Activated CD4-positive, alpha-beta T cell treated with anti-CD3 and anti-CD28 coated beads for 36 hours (primary cell): ENCODE measurements at places on chromosomes 13 and 19. TPM values are rescaled to one million over a fixed set of nuclear protein-coding genes. Genes with fewer than 3 reads are reported as not detected.

- no peak for DNase-seq
Measured at GRCh38 chr13:30418717-30419459, 3.4 kb upstream of the UBE2L5 start.

- DNase-seq, result peak; percentile 36
Measured at GRCh38 chr19:45251452-45252354, 632 bp downstream of the MARK4 start.

DNA sequence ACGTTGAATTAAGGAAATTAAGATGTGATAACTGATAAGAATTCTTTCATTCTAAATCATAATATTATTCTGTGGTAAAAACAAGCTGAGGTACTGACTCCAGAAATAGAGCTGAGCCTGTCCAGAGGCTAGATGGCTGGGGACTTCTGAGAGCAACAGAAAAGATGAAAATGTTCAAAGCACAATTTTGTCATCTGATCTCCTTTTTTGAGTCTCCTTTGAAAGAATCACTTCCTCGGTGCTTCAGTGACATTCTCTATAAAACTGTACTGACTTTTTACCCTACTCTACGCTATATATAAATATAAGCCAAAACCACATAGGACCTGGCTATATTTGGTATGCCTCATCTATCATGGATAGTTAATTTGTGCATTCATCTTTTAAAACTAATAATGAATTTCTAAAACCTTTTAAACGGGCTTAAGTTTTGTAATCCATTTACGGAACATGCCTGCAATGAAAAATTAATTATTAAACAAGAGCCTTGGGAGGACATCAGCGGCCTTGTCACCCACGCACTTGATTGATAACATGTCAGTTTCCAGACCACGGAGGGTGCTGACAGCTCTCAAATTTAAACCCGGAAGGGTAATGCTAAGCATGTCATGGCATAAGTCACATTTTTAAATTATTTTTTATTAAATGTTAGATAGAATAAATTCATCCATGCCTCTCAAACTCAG, 235.5 kb downstream of the PCDH9 start:
- no peak for DNase-seq

- no peak for DNase-seq
Measured at GRCh38 chr19:35380450-35381124, 9.7 kb downstream of the GPR42 start.

DNA sequence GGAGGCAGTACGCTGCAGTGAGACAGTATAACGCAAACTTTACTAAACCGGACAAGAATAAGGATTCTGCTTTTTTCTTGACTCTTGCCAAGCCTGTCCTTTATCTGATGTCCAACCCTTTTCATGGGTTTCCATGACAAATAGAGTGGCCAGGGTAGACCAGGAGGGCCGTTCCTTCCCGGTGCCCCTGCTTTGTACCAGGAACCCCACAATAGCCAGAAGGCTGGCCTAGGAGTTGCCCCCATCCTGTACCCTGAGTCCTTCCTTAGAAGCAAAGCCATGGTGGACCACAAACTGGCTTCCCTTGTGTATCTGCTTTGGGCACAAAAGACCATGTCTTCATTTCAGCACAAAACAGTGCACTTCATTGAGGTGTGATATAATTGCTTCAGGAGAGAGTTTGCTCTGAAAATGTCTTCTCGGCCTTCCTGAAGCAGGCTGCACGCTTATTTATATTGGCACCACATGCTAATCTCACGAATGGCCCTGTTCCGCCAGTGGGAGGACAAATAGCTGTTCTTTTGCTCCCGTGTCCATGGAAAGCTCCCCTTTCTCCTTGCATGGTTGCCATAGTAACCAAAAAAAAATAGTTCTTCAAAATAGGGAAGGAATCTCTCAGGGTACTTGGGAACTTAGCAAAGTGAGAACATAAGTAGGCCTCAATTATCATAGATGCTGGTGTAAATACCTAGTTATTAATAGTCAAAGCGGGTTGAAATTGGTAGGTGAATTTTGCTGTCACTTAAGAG, 222.1 kb downstream of the ZIC5 start:
- no peak for DNase-seq

DNA sequence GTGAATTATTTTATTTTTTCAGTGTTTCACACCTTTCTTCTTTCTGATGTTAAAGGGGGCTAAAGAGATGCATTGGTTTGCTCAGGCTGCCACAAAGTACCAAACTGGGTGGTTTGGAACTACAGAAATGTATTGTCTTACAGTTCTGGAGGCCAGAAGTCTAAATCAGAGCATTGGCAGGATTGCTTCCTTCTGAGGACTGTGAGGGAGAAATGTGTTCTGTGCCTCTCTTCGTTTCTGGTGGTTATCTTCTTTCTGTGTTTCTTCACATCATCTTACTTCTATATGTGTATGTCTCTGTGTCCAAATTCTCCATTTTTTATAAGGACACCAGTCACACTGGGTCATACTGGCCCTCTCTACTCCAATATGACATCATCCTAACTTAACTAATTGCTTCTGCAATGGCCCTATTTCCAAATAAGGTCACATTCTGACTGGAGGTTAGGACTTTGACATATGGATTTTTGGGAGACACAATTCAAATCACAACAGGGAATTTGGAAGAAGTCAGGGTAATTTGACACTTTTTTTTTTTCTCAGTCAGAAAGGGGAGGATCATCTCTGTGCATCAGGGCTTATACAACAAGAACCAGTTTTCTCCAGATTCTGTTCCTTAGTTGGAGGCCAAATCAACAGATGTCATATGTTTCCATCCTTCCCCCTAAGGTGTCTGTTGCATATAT, 188.2 kb downstream of the KCNRG start:
- no peak for DNase-seq

- DNase-seq, result no peak
Measured at GRCh38 chr19:15895876-15896430, 1.9 kb downstream of the CYP4F2 start.

- DNase-seq, result no peak
Measured at GRCh38 chr13:113996912-113997745, 23.3 kb upstream of the C13orf46 start.

GRCh38 chr13:99352351-99353245, 45.4 kb upstream of the GPR183 start:
- DNase-seq, result peak; percentile 70

The CCDC169 gene
- 0.30 TPM for total RNA-seq

The EDNRB gene
- not detected for total RNA-seq

The FPR1 gene
- not detected for total RNA-seq
